Fibroblast of the aortic adventitia (primary cell): ENCODE measurements at places on chromosomes 11 and 22. TPM values are rescaled to one million over a fixed set of nuclear protein-coding genes. Genes with fewer than 3 reads are reported as not detected.

DNA sequence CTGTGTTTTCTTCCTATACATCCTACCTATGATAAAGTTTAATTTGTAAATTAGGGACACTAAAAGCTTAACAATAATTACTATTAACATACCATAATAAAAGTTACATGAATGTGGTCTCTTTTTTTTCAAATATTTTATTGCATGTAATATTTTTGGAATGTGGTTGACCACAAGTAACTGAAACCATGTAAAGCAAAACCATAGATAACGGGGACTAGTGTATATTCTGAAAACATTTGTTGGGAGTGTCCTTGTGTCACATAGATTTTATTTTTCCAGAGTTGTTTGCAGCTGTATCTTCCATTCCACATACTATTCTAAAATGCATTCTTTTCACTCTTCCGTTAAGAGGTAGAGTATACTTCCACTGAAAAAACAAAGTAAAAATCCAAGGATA lies 200.4 kb downstream of the KIF18A start:
- DNase-seq, result no peak

DNA sequence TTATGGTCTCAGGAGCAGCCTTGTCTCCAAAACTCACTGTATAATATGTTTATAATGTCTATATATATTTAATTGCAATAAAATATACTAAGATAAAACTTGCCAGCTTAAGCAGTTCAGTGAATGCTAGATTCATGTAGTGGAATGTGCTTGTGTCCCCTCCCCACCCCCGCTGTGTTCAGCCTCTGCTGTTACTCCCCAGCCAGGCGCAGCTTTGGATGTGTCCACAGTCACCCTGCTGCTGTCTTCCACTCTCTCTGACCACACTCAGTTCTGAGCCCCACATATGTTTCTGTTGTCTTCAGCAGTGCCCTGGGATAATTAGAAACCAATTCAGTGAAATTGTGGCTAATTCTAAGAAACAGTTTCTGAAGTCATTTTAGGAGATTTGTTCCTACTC lies 52.2 kb downstream of the PPFIA1 start:
- DNase-seq, result no peak

DNA sequence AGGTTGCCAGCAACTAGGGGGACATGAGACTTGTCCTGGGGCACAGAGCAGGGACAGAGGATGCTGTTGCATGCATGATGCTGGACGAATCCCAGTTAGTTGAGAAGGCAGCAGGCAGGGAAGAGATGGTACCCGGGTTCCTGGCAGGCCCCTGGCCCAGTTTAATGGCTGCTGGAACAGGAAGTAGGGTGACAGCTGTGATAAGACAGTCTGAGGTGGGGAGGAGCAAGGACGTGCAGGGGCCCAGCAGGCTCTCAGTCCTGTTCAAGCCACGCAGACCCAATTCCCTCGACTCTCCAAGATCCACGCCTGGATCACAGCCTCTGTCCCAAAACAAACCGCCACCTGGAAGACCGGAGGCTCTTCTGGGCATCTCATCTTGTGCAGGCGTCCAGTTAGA lies 32.0 kb downstream of the LRRC10B start:
- no peak for DNase-seq

DNA sequence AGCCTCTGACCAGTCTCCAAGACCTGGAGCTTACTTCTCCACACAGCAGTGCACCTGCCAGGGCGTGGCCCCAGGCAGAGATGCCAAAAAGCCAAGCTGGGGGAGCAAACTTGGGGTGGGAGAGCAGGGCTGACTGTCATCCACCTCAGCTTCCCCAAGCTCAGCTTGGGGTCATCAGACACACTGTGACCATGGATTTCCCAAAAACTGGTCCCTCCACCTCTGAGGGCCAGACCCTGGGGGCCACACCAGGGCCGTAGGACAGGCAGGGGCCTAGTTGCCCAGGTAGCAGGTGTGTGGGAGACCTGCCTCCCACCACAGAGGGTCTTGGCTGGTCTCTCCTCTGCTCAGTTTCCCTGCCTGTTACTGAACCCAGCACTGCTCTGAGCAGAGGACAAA lies 30.6 kb downstream of the ARVCF start:
- DNase-seq, result no peak

- DNase-seq, result no peak
These were observed 13.5 kb downstream of the BTBD10 start for GRCh38 chr11:13449522-13449921.

- peak; percentile 42 for DNase-seq
These were observed 5.6 kb downstream of the AHNAK start for GRCh38 chr11:62540804-62541701.

GRCh38 chr11:74269161-74269811 lies 42.2 kb downstream of the P4HA3 start:
- DNase-seq, result peak; percentile 55

GRCh38 chr11:108734956-108735559 lies 70.2 kb downstream of the DDX10 start:
- no peak for DNase-seq

GRCh38 chr11:112401036-112401769 lies 140.5 kb upstream of the PLET1 start:
- DNase-seq, result no peak

DNA sequence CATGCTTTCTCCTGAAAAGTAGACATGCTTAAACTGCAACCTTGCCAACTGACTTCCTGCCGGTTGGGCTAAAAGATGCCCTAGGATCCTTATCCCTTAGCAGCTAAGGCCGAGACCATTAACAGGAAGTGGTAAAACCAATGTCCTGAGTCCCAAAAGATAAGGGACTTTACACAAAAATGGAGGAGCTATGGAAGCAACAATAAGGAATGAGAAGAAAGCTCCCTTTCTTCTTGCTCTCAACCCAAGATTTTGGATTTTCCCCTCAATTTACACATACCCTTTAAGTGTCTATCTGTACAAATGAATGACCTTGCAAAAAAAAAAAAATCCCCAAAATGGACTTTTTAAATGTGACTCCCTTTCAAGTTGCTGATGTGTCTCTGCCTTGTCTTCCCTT lies 11.1 kb downstream of the MRPL17 start:
- no peak for DNase-seq

DNA sequence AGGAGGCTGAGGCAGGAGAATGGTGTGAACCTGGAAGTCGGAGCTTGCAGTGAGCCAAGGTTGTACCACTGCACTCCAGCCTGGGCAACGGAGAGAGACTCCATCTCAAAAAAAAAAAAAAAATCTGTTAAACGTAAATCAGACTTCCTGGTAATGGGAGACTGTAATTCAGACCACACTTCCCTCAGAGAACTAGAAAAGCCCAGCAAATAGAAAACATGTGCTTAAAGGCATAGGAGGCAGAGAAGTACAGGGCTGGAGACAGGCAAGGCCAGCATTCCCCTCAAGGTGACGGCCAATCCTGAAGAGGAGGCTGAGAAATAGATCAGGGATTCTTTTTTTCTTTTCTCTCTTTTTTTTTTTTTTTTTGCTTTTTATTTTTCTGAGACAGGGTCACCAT lies 8.2 kb downstream of the GGT5 start:
- no peak for DNase-seq

DNA sequence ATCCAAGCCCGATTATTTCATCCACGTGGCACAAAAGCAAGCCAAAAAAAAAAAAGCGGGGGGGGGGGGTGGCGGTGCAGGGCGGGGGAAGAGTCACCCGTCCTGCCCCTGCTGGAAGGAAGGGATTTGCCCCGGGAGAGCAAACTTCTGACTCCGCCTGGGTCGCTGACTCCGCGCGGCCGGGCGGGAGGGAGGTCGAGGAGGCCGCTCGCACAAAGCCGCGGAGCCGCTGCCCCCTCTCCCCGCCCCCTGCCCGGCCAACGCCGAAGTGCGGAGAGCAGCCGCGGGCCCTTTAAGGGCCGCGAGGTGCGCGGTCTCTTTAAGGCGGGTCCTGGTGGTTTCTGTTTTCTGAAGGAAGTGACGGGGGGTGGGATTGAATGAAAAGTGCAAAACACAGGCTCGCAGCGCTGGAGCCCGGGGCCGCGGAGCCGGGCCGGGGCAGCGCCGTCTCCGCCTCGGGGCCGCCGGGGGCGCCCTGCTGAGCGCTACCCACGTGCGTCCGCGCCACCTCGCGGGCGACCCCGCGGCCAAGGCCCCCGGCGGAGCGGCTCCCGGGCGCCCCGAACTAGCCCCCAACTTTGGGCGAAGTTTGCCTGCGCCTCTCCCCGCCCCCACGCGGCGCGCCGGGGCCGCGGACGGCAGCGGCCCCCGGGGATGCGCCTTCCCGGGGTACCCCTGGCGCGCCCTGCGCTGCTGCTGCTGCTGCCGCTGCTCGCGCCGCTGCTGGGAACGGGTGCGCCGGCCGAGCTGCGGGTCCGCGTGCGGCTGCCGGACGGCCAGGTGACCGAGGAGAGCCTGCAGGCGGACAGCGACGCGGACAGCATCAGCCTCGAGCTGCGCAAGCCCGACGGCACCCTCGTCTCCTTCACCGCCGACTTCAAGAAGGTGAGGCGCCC lies at the start of gene OAF:
TSS of gene OAF (plus strand) at position 407 of the 896 bp plus-strand sequence. CDS start at position 655, 248 bp downstream.
- DNase-seq, result peak; percentile 84

DNA sequence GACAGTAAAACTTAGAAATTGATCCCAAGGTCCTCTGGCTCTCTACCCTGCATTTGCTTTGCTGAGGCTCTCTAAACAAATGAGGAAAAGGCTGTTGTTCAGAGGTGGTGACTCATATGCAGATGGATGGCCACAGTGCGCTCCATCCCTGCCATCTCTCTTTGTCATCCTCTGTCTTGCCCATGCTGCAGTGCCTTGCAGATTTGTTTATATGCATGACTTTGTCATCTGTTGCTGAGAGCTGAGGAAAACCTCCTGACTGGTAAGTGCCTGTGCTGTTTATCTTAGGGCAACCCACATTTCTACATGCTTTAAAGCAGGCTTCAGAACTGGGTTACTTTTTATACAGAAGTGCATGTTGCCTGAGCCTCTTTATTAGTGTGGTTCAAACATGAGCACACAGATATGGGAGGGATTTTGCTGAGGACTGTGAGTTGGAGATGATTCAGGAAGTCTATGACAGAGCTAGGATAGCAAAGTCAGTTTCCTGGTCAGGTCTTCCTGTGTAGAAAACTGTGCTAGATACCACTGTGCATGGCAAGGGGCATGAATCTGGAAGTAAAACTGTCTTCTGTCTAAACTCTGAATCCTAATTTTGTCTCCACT lies 57.4 kb downstream of the JAM3 start:
- DNase-seq, result peak; percentile 68

- DNase-seq, result no peak
These were observed 14.2 kb downstream of the TSPAN18 start for GRCh38 chr11:44740967-44741366.

DNA sequence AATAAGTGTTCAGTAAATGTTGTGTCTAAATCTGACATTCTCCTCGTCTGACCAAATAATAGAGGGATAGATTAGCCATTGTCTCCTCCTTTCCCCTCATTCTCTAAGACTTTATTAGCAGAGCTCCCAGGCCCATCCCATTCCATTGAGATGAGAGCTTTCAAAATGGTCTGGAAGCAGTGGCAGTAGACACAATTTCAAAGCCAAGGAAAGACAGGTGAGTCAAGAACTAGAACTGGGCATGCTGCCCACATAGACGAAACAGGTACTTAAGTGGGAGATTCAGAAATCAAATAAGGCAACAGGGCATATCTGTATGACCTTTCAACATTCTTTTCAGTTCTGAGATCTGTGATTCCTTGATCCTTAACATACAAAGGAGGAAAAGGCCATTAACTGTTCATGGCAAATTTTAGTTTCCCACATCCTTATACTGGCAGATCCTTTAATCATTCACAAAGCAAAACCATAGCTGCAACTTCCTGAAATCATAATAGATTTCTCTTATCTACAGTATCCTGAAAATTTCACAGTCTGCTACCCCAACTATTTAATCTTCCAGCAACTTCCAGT lies 96.6 kb upstream of the KCNA4 start:
- DNase-seq, result no peak

DNA sequence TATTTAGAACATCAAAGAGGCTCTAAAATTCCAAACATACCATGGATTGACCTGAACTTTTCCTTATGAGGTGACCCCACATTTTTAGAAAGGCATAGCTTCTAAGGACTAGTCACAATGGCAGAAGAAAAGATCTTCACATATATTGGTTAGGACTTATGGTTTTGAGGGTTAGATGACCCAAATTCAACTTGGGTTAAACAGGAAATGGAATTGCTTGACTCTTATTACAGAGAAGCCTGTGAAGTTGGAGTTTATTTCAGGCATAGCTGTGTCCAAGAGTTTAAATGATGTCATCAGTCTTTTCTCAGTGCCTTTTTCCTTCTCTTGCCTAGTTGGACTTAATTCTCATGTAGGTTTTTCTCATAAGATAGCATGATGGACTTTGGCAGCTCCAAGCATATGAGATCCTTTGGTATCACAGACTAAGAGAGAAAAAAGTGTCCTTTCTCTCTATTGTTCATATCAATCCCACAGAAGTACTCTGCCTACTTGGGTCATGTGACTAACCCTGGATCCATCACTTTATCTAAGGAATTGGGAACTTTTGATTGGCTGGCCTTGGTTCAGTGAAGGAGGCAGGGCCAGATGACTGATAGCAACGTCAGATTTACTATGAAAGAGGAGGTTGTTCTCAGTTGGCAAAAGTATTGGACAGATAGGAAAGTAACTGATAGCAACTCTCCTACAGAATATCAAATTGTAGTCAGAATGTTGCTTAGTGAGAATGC lies 17.3 kb upstream of the RAG1 start:
- no peak for DNase-seq

DNA sequence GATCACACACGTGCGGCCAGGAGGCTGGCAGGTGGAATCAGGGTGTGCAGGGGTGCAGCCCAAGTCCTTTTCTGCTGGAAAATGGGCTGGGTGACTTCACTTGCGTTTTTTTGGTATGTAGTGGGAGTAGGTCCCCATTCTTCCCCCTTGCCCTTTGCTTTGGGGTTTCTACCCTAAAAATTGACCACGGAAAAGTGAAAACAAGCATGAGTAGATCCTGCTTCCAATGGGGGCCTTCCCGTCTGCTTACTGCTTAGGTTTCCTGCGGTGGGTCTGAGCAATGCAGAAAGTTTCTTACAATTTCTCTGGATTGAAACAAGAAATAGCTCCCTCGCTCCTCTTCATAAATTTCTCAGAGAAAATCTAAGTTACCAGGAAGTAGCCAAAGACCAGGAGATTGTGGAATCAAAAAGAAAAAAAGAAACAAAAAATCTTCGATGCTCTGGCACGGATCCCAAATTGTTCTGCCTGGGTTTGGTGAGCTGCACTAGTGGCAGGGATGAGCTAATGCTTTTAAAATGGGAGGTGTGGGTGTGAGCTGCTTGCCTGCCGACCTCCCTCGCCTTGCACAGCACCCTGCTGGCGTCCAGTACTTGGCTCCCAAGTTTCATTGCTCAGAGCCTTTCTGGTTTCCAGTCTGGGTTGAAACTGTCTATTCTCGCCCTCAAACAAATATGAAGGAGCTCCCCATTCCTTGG lies 2.4 kb downstream of the TIMP3 start:
- peak; percentile 78 for DNase-seq

The AIFM3 gene
- total RNA-seq, result 0.45 and 1.7 TPM in 2 replicates

The H19 gene
- total RNA-seq, result 80.9 and 1,460 TPM in 2 replicates

The PRSS23 gene
- total RNA-seq, result 132 and 410 TPM in 2 replicates

The C1QTNF4 gene
- not detected in 2 replicates for total RNA-seq

The ZNF214 gene
- total RNA-seq, result 2.9 and 5.2 TPM in 2 replicates

The PATE2 gene
- total RNA-seq, result 0.18 and 3.2 TPM in 2 replicates
